SK-N-SH (cell line): ENCODE measurements at places on chromosomes 3 and 15. TPM values are rescaled to one million over a fixed set of nuclear protein-coding genes. Genes with fewer than 3 reads are reported as not detected.

GRCh38 chr15:70535071-70535954, 228.0 kb downstream of the UACA start:
- DNase-seq = no peak

- DNase-seq = no peak
Observed at GRCh38 chr15:56056626-56057025, 63.2 kb upstream of the NEDD4 start.

GRCh38 chr3:195893516-195893915, 14.8 kb downstream of the TNK2 start:
- DNase-seq = no peak

ADAMTS9 gene
- 4.1 and 7.1 TPM in 2 replicates for polyA plus RNA-seq

DNA sequence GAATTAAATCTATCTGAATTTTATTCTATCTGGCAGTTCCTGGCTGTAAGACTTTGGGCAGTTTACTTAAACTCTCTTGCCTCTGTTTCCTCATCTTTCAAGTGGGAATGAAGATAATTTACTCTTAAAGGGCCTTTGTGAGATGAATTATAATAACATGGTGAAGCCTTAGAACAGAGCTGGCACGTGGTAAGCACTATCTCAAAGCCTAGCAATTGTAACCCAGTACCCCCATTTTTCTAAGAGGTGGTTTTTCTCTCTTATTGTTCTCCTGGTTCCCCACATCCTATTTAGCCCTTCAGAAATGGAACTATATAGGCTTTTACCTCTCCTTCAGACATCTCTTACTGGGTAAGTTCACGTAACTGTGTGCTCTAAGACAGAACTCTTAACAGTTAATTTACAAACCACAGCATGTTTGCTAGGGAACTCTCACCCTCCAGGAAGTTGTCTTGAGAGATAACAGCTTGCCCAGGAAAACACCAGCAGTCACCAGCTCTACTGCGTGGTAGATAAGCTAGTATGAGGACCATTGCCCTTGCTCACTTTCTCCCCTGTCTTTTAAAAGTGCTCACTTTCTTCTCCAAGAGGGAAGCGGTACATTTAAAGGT, 12.3 kb upstream of the CRBN start:
- no peak for DNase-seq

DNA sequence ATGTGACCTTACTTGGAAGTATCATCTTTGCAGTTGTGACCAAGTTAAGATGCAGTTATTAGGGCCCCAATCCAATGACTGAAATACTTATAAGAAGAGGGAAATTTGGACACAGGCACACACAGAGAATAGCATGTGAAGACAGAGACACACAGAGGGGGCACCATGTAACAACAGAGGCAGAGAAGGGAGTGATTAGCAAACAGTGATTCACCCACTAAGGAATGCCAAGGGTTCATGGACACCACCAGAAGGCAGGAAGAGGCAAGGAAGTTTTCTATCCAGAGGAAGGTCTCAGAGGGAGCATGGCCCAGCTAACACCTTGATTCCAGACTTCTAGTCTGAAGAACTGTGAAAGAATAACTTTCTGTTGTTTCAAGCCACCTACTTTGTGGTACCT, 25.0 kb downstream of the SIDT1 start:
- no peak for DNase-seq

GRCh38 chr3:12451481-12451880, 32.8 kb upstream of the TSEN2 start:
- no peak for DNase-seq

GRCh38 chr3:143483214-143483613, 363.6 kb downstream of the CHST2 start:
- no peak for DNase-seq

DNA sequence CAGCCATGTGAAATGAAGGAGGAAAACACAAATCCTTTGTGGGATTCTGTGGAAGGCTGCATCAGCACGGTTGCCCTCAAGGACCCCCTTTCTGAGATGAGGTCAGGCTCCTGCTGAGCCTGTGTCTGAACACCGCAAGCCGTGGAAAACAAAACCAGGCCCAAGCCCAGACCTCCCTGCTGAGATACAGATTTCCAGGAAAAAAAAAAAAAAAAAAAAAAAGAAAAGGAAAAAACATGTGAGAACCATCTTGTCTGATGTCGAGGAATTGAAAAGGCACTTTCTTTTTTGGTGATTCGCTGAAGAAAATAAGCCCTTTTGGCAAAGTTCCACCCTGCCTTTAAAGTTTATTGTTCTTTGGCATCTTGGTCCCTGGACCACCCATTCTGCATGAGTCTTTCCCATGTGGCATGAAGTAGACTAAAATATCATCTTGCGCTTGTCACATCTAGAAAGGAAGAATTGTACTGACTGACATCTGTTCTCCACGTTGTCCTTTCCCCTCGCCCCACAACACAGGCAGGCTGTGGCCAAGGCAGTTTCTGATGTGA, 117.6 kb downstream of the CHST2 start:
- DNase-seq = no peak

GRCh38 chr3:22565393-22565792, 637.7 kb upstream of the UBE2E2 start:
- DNase-seq = no peak

DNA sequence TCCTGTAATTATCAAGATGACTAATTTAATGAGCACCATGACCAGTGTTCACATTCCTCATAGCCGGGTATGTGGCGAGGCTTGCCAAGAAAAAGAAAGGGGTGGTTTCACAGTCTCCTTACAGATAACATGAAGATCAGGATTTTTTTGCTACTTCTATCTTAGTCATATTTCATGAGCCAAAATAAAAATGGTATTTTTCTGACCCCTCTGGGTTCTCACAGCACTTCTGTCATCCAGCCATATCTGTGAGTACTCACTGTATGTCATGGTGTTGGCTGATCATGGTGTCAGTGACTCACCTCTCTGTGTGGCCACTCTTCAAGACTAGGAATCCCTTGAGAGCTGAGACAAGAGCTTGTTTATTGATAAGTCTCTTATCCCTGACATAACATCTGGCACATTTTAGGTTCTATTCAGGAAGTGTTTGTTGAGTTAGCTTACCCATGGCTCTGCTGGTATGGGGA, 130.5 kb upstream of the LMCD1 start:
- no peak for DNase-seq

GRCh38 chr15:65212097-65212496, 824 bp upstream of the CILP start:
- peak; percentile 52 for DNase-seq

- DNase-seq = no peak
Observed at GRCh38 chr3:123471106-123471505, 22.2 kb upstream of the ADCY5 start.

DNA sequence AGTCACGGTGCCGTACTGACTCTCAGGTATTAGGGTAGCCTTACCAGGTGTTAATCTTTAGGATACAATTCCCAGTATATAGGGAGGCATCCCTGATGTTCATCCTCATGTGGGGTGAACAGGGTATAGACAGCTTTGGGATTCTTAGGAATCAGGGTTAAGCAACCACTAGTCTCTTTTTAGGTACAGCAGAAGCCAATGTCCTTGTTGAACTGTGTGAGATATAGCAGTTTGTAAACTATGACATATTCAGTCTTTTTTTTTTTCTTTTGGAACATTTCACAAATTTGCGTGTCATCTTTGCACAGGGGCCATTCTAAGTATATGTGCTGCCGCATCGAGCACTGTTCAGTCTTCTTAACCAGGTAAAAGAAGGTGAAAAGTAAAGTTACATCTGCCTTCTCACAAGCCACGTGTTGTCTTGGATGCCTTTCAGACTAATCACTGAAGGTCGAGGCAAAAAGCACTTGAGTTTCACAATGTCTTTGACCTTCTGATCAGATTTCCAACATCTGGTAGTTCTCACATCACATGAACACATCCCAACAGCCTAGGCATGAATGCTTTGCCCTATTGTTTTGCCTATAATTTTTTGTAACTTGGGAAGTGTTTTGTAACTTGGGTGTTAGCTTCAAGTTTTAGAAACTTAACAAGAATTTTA, 17.2 kb downstream of the TSEN2 start:
- no peak for DNase-seq

A4GNT gene
- not detected in 2 replicates for polyA plus RNA-seq

DNA sequence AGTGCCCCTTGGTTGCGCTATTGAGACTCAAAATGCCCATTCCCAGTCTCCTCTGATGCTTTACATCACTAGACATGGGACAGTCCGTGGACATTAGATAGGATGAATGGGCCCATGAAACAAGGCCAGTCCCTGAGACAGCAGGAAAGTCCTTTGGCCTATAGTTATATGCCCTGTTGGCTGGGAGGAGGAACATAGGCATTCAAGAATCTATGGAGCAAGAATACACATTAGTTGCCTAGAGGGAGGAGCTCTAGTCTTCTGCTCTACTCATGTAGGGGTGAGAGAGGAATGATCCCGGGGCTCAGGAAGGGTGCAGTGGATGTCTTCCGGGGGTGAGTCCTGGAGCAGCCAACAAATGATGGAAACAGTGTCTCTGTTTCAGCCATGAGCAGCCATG, 58.0 kb upstream of the LRTM1 start:
- DNase-seq = no peak

DNA sequence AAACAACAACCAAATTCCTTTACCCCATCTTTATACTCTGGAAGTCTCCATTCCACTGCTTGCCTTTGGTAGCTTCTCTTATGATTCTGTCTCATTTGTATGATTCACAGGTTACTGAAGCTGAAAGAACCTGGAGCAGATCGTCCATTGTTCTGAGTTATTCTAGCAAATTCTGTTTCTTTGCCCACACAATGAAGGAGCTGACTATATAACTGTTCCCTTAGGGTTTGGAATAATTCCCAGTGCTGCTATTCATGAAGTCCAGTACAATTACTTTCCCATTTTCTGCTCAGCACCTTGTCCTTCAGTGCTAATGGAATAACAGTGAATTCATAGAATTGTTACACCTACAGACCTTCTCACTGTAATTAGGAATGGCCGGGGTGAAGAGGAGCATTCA, 167.8 kb downstream of the CHST2 start:
- DNase-seq = no peak

- no peak for DNase-seq
Observed at GRCh38 chr3:132981719-132982118, 56.5 kb upstream of the TMEM108 start.

MFGE8 gene
- 210 and 247 TPM in 2 replicates for polyA plus RNA-seq

- no peak for DNase-seq
Observed at GRCh38 chr3:10997196-10997595, 4.6 kb downstream of the SLC6A1 start.

ROPN1 gene
- 0.05 TPM in 1 of 2 replicates, not detected in the other for polyA plus RNA-seq

DNA sequence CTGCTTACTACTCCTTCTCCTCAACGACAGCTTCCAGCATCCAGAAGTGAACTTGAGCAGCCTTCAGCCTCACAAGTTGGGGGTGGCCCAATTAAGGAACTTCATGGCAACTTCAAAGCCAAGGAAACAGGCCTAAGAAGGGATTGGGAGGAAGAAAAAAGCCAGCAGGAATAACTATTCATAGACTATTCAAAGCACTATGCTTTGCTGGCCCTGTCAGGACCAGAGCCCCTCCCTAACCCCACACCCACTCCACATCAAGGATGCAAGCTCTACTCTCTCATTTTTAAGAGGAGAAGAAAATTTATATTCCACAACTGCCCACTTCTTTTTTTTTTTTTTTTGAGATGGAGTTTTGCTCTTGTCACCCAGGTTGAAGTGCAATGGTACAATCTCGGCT, 10.0 kb upstream of the PRKAR2A start:
- DNase-seq = no peak

DNA sequence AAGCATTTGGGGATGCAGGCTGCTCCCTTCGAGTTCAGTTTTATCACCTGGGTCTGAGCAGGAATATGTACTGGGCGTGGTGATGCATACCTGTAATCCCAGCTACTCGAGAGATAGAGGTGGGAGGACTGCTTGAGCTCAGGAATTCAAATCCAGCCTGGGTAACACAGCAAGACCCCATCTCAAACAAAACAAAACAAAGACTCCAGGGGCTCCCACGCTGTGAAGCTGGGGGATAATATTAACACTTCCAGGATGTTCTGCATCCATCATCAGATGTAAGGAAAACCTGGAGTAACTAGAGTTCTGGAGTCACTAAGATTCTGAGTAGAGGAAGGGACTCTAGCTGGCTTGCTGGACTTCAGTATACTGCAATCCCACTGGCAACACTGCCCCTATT, 40.6 kb downstream of the LYZL4 start:
- no peak for DNase-seq

MEIS2 gene
- polyA plus RNA-seq = 120 and 146 TPM in 2 replicates

GRCh38 chr3:134721214-134721613, 70.4 kb upstream of the KY start:
- no peak for DNase-seq

TM4SF18 gene
- polyA plus RNA-seq = 0.30 and 0.32 TPM in 2 replicates

- DNase-seq = no peak
Observed at GRCh38 chr3:23169551-23169950, 33.6 kb upstream of the UBE2E2 start.

DNA sequence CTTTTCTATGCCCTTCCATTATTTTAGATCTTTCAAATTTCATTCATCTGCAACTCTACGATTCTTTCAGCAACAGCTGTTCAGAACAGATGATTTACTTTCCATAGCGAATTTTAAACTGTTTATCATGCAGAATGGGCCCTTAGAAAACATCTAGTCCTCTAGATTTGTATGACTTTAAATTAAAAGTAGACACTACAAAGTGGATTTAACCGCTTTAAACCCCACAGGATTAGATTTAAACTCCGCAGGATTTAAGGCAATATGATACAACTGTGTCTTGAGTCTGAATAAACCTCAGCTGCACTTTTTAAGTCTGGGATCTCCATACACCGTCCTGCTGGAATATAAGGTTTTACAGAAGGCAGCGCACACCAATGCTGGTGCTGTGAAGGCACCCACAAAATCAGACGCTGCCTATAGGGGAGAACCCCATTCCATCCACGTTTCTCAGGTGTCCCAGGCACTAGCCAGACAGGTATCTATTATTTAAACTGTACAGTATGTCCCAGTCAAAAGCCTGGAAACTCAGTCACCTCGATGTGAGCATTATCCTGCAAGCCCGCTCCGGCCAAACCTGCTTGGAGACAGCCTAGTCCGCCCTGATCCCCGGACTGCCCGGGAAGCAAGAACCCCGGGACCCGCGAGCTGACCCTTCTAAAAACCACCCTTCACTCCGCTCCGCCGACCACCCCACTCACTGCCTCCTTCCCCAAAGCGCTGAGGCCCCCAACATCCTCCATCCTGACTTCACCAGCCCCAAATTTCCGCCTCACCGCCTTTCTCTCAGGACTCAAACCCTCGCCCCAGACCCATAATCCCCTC, 768 bp downstream of the ANO10 start:
- DNase-seq = no peak

ASB14 gene
- not detected in 2 replicates for polyA plus RNA-seq

SERPINI2 gene
- polyA plus RNA-seq = not detected in 2 replicates

DNA sequence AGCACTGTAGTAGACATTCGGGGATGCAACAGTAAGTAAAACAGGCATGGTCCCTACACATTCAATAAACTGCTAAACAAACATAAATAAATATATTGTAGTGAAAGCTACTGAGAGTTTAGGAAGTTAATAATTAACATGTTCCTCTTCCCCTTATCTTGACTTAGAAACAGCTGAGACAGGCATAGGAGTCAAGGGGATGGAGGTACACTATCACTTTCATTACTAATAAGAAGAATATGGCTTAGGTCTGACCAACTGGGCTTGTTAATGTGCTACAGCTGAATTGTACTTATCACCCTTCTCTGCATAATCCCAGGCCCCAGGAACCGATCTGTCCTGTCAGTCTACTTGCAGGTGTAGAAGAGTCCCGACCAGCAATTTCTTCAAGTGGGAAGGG, 116.3 kb upstream of the DAZL start:
- no peak for DNase-seq

- no peak for DNase-seq
Observed at GRCh38 chr3:153734777-153735551, 386.2 kb upstream of the ARHGEF26 start.

- no peak for DNase-seq
Observed at GRCh38 chr3:14562121-14562890, 22.2 kb upstream of the GRIP2 start.

- no peak for DNase-seq
Observed at GRCh38 chr3:175257123-175257522, 398.0 kb downstream of the NAALADL2 start.

SPESP1 gene
- not detected in 2 replicates for polyA plus RNA-seq
